GM12891 (cell line): ENCODE measurements at places on chromosomes 11 and 22.
A peak's percentile ranks its signal among the peaks of the same experiment; 100 is the strongest.

GRCh38 chr11:10282117-10282516 is 11.9 kb downstream of the SBF2 start:
- no peak for DNase-seq

DNA sequence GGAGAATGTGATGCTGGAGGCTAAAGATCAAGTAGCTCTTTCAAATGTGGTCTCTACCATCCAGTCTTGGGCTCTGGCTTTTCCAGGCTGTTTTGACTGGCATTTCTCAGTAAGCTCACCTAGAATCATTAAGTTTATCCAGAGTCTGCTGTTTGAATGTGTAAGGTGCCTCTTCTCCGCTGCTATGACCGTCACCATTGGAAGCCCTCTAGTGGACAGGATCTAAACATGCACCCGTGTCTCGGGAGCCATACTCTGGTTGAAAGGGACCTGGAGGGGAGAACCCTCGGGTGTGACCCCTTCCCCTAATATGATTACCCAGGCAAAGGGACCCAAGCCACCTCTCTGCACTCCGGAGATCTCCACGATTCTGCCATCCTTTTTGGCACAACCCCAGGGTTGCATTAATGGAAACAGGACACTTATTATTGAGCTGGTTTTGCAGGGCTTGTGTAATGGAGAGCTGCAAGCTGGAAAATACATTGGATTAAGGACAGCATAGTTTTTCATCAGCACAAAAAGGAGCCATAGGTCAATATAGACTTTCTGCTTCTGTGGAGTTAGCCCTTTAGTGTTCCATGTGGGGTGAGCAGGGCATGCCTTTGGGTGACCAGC is 191.0 kb upstream of the LARGE1 start:
- peak; percentile 34 for DNase-seq

DNA sequence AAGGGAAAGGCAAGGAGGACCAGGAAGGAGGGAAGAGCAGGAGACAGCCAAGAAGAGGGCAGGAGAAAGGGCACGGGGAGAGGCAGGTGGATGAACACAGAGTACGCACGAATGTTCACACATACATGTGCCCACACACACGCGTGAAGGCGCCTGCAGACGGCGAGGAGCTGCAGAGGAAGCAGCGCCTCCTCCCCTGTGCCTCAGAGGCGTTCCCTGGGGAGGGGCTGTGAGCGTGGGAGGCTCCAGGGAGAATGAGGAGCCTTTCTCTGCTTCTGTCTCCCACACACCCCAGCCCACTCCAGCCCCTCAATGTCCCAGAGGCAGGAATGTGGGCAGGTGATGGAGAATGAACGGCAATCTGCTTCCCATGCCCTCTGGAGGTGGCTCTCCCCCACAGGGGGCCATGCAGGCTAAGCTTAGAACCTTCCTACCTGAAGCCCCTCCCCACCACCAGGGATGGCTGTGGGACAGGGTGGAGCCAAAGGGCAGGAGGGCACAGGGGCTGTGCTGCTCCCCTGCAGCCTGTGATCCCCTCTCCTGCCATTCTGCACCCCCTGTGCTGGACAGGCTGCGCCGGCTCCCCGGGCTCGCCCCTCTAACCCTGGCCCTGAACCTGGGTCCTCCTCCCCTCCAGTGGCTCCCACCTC is 25.3 kb downstream of the PPM1F start:
- DNase-seq, result no peak

GRCh38 chr11:119974467-119974866 is 163.4 kb downstream of the TRIM29 start:
- no peak for DNase-seq

DNA sequence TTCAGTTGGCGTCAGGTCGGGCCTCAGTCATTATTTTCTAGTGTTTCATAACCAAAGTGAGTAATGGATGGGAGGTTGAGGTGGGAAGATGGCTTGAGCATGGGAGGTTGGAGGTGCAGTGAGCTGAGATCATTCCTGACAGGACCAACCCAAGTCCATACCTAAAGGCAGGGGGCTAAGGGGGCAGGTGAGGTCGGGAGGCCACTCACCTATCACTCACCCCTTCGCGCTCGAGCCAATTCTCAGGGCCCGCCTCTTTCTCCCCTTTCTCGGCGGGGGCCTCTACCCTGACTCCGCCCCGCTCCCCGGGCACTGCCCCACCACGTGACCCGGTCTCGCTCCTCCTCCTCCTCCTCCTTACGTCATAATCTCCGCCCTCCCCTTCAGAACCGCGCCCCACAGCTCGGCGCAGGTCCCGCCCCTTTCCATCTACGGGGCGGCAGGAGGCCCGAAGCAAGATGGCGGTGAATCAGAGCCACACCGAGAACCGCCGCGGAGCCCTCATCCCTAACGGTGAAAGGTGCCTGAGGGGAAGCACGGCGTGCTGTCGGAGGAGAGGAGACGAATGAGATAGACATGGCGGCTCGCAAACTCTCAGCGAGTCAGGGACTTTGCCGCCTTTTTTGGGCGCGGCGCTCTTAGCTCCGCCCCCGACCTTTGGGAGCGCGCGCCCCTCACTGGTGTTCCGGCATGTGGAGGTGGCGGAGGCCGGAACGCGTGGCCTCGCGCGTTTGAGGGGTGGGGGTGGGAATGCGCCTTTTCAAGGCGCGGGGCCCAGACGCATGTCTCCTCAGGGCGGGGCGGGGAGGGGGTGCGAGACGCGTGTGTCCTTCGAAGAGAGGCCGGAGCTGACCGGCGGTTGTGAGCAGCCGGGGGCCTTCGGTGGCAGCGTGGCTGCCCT is at the start of gene WBP2NL:
WBP2NL (plus strand) TSS at position 428 of the 901 bp plus-strand sequence; CDS start at position 459, 31 bp downstream.
- peak; percentile 68 for DNase-seq
